ENCODE measurements at places on chromosomes 6 and 20. TPM values are rescaled to one million over a fixed set of nuclear protein-coding genes. Genes with fewer than 3 reads are reported as not detected.

The TMEM244 gene
- total RNA-seq = not detected

The CUTA gene
- 165 TPM for total RNA-seq

The HDAC2 gene
- total RNA-seq = 59.3 TPM

The TGM3 gene
- total RNA-seq = not detected

The FAXC gene
- total RNA-seq = under 0.01 TPM

The TFAP2B gene
- not detected for total RNA-seq

The AVP gene
- total RNA-seq = not detected

The SLC22A2 gene
- total RNA-seq = not detected

The HUS1B gene
- total RNA-seq = not detected

The POU5F1 gene
- not detected for total RNA-seq

The BTN1A1 gene
- not detected for total RNA-seq

The SPATS1 gene
- total RNA-seq = not detected

The SYNDIG1 gene
- total RNA-seq = 0.19 TPM

The LINC00237 gene
- total RNA-seq = not detected

The SLC16A10 gene
- total RNA-seq = not detected

The OR2H1 gene
- total RNA-seq = not detected

The GTF2H4 gene
- total RNA-seq = 12.3 TPM

The FILIP1 gene
- 1.1 TPM for total RNA-seq

The SLA2 gene
- total RNA-seq = not detected

The MYBL2 gene
- 1.6 TPM for total RNA-seq

The KCNK16 gene
- total RNA-seq = not detected

The NHLRC1 gene
- 1.9 TPM for total RNA-seq

The GTSF1L gene
- total RNA-seq = not detected

The PPP1R16B gene
- 0.44 TPM for total RNA-seq

The WFDC2 gene
- total RNA-seq = not detected

The TFAP2D gene
- total RNA-seq = not detected

The PRELID3B gene
- 19.5 TPM for total RNA-seq

The GSTA1 gene
- total RNA-seq = not detected

The SLC17A4 gene
- not detected for total RNA-seq

The DLK2 gene
- total RNA-seq = not detected

The TMEM200A gene
- 0.98 TPM for total RNA-seq
